Stimulated activated CD4-positive, alpha-beta T cell treated with anti-CD3 and anti-CD28 coated beads, Interleukin-1b, Interleukin-23, amount 100 ng/mL, for 1 hour (primary cell): ENCODE measurements at places on chromosomes 16 and 17.

DNA sequence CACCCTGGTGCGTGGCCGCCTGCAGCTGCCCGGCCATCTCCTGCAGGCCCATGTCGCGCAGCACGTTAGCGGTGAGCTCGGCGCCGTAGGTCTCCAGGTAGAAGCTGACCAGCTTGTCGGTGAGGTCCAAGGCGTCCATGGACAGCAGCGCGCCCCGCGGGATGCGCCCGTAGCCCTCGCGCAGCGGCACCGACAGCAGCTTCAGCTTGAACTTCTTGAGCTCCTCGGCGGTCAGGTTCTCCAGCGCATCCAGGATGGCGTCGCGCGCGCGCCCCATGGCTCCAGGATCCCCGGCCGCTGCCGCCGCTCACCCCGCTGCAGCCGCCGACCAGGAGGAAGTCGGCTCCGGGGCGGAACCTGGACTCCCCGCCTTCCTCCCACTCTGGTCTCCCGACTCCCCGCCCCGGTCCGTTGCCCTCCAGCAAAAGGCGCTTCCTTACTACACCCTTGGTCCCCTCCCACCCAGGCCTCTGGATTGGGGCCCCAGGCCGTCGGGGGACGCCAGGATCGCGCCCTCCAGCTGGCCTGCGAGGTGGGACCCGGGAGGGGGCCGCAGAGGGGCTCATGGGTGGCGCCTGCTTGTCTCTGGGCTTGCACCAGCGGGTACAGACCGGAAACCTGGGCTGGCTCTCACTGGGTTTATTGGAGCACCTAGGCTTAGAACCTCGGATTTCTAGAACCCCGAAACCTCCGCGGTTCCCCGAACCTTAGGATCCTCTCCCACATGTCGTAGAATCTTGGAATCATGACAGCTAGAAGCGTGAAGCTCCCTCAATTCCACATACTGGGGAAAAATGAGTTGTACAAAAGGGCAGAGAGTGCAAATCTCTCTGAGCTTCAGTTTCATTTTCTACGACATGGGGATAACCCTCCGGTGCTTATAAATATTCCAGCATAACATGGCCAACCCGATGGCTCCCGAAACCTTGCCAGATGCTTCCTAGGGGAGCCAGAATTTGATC, at the start of gene PYCARD:
Gene PYCARD (minus strand): TSS at position 347 of the 962 bp plus-strand sequence. CDS start 70 bp downstream, at position 277.
- no peak for DNase-seq

DNA sequence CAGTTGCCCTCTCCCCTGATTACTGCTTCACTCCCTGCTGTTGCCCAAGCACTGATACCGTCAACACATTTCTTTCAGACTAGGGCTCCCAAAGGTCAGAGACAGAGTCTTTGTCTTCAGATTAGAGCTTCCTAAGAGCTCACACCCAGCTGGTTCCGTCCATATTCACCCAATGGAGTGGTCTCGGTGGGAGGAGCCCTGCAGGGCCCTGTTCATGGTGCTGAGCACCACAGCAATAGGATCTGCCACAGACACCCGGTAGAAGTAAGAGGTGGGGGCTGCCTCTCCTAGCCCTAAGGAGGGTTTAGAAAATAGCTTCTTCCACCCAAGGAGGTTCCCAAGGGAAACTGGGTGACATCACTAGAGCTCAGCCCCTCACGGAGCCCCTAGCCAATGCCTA, 128.3 kb downstream of the CCDC144A start:
- DNase-seq: no peak

DNA sequence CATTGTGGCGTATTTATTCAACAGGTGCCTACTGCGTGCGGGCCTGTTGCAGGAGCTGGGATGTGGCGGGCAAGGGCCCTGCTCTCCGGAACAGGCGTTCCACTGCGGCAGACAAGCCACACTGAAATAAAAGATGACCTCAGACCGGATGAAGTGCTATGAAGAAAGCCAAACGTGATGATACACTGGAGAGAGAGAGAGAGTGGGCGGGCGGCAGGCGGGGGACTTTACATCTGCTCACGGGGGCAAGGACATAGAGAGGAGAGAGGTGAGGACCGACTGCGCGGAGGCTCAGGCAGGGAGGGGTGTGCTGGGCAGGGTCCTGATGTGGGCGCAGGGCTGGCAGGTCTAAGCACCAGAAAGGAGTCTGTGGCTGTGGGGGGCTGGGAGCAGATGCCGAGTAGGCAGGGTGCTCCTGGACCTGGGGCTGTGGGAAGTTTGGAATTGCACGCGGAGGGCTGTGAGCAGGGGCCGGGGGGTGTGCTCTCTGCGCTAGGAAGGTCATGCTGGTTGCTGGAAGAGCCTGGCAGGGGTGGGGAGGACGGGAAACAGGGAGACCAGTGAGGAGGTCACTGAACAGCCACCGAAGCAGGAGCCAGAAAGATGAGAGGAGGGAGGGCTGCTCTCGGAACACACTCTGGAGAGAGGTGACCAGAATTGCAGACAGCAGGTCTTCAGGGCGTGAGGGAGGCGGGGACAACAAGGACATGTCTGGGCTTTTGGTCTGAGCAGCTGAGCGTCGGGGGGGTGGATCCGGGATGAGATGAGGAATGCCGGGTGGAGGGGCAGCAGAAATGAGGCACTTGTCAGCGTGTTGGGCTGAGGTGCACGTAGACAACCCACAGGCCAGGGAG, 9.9 kb downstream of the MXRA7 start:
- DNase-seq: no peak

DNA sequence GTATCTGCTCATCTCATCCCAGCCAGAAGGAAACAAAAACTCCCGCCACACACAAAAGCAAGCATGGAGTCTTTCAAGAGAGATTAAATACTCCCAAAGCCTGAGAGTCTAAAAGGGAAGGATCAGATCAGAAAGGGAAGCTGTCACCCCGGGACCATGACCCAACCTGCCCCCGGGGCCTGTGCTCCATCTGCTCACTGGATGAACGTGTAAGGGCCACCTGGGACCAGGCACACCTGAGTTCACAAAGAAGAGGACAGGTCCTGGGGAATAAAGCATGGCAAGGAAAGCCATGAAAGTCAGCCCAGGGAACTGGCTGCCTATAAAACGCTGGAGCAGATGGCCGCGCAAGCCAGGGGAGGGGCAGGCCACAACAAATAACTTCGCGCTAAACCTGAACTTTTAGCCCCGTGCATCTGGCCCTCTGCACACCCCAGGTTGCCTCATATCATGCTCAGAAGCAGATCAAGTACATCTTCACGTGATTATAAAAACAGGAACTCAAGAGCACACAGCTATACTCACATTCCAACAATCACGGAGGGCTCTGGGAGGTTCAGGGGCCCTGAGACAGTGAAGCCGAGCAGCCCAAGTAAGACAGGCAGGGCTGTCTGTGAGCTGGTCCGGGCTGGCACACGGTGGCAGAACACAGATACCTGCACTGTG, 3.4 kb downstream of the TMEM11 start:
- no peak for DNase-seq

DNA sequence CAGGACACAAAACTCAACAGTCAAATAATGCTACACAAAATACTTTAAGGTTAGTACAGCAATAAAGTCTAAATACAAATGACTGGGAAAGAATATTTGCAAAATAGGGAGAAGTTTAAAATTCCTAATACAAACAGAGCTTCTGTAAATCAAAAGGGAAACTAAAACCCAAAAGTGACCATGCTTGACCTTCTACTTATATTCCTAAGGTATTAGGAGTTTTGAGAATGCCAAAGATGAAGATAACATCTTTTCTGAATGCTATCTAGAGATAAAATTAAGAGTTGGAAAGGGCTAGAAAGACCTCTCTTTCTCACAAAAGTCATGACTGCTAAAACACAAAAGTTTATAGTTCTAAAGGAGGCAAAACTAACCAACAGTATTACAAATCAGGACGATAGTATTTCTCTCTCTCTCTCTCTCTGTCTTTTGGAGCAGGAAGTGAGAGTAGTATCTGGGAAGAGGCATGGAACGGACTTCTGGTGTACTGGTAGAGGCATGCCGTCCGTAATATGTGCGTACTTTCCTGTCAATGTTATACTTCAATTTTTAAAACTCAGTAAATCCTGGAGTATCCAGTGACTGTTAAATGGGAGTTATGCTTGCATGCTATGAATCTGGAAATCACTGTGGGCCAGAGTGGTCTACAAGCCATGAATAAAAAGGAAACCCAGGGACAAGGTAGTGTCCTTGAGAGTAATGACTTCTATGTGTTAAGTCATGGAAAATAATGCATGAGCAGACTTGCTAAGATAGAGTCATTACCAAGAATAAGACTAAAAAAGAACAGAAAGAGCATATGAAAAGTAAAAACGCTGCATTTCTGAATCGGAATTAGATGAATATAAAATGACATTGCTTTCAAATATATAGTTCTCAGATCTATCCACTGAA, 49.7 kb upstream of the ANKFY1 start:
- DNase-seq: no peak

- no peak for DNase-seq
Observed at GRCh38 chr17:61556224-61557188, 34.5 kb downstream of the NACA2 start.

- no peak for DNase-seq
Observed at GRCh38 chr17:6196355-6196754, 126.2 kb downstream of the WSCD1 start.

- DNase-seq: no peak
Observed at GRCh38 chr16:83714286-83714685, 93.5 kb upstream of the HSBP1 start.

DNA sequence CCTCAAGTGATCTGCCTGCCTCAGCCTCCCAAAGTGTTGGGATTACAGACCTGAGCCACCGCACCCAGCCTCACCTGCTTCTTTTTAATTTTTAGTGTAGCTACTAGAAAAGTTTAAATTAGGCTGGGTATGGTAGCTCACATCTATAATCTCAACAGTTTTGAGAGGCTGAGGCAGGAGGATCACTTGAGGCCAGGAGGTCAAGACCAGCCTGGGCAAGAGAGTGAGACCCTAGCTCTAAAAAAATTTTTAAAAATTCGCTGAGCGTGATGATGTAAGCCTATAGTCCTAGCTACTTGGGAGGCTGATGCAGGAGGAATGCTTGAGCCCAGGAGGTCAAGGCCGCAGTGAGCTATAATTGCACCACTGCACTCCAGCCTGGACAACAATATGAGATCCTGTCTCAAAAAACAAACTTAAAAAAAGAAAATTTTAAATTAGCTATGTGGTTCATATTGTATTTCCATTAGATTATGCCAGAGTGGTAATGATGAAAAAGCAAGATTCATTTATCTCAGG, 34.9 kb downstream of the TXNDC11 start:
- DNase-seq: no peak

- no peak for DNase-seq
Observed at GRCh38 chr17:49168706-49169105, 36.1 kb downstream of the B4GALNT2 start.

- DNase-seq: no peak
Observed at GRCh38 chr17:12229335-12229734, 208.7 kb downstream of the MAP2K4 start.

GRCh38 chr17:30426292-30426691, 47.6 kb downstream of the CPD start:
- no peak for DNase-seq

DNA sequence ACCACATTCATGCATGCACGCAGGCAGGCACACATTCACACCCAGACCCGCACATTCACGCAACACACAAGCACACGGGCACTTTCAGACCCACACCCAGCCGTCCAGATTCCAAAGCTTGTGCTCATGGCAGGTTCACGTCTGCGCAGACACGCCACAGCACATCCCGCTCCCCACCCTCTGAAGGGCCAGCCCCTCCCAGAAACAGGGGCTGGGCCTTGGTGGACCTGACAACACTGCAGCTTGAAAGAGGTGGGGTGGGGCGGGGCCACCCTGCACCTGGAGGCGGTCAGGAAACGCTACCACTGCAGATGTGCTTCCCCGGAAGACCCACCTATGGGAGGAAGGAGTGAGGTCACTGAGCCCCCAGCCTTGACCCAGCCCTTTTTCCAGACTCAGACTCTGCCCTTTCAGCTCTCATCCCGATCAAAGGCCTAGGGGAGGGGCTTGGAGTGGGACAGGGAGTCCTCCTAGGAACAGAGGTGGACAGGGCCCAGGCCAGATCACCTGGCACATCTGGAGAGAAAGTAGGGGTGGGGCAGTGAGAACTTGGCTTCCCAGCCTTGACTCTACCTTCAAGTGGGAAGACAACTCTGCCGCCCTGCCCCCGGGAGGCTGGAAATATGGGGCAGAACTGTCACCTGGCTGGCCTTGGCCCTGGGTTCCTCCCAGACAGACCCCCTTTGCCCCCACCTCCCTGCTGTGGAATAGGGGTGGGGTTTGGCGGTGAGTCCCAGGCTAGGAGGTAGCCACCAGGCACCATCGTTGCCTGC, 11.0 kb downstream of the P3H4 start:
- DNase-seq: no peak

GRCh38 chr17:39339272-39339671, 62.2 kb downstream of the FBXL20 start:
- DNase-seq: no peak

- DNase-seq: no peak
Observed at GRCh38 chr16:85611444-85612190, 1.5 kb upstream of the GSE1 start.

DNA sequence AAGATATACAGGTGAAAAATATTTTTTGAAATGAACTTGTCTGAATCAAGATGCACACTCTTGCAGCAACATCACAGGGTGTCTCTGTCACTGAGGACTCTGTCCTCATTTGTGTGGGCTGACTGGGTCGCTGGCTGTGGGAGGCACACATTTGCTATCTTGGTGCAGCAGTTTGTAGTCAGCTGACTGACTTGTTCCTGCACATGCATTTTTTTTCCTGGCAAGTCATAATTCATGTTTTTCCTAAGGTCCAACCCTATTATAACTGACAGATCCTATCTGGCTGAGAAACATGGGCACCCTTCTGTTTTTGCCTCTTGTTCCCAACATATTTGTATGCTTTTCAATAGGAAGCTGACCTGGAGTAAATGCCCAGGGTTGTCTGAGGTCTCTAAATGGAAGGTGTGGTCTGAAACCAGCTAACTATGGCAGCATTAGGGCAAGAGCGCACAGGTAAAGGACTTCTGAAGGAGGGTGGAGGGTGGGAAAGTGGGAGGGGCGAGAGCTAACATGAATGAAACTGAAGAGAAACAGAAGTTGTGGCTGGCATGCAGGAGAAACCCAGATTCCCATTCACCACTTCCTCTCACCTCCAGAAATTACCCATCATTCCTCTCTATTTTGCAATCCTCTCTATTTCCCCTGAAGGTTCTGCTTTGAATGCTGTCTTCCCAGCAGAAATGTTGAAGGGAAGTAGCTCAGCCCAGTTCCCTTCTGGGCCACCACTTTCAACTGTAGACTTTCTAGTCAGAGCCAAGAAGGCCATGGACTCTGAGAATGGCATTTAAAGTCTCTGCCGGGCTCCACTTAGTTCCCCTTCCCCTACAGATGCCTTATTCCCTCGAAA, 166.1 kb downstream of the PRKCA start:
- DNase-seq: no peak

GRCh38 chr16:81786868-81787267, 7.8 kb downstream of the PLCG2 start:
- DNase-seq: no peak

DNA sequence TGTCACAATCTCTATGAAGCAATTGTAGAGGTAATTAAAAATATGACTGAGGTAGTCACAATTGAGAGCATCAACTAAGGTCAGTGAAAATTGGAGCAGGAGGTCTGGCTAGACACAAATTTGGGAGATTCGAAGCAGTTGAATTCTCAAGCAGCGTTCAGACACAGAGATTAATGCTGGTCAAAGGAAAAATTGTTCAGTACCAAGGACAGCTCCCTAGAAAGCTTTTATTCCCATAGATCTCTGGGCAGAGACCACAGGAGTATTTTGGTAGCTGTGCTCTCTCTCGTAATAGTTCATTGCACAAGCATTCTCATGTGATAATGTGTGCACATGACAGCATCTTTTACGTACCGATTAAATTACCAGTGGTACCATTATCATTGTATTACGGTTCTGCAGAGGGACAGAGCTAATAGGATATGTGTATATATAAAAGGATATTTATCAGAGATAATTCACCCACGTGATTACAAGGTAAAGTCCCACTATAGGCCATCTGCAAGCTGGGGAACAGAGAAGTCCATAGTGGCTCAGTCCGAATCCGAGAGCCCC, 387.5 kb upstream of the HSBP1 start:
- DNase-seq: no peak
